Left lung (tissue), 14 donors: ENCODE measurements at places on chromosomes 7 and 10. TPM values are rescaled to one million over a fixed set of nuclear protein-coding genes. Genes with fewer than 3 reads are reported as not detected.

The GJD4 gene
- polyA plus RNA-seq = not detected

The MMRN2 gene
- polyA plus RNA-seq = 29.3 TPM

The PRPS1L1 gene
- polyA plus RNA-seq = not detected

The KNDC1 gene
- 3.8 TPM for polyA plus RNA-seq

DNA sequence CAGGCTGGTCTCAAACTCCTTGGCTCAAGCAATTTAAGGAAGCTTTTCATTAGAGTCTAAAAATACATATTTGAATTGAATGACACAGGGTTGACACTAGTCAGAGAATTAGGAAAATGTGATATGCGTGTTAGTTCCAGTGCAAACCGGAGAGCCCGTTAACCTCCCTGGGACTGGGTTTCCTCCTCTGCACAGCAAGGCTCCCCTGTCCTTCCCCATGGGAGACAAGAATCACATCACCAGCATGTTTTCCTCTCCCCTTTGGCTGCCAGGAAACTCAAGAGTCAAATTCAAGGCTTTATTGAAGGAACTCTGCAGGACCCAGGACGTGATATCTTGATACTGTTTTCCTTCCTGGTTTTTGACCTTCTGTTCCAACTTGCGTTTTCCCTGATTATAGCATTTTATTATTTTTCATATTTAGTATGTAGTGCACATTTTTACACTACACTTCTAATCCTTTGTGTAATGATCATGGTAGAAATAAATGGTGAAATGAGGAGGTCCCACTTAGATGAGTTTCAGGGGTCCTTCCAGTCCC is 24.9 kb downstream of the GSTO2 start:
- DNase-seq = no peak

DNA sequence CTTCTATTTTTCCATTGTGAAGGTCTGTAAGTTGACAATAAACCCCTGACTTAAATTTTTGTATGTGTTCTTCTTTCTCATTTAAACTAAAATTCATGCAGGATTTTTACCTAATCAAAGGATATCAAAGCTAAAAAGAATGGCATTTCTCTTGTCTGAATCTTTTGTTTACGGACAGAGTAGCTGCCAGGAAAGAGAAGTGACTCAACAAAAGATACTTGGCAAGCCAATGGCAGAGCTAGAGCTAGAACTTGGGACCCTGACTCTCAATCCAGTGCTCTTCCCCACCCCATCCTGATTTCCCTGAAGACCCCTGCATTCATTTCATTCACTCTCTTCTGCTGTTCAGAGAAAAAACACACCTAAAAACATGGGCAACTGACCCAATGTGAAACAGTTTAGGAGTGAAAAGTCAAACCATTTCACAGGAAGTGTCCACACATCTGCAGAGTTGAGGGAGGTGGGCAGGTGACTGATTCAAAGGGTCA is 40.2 kb upstream of the PDLIM1 start:
- DNase-seq = no peak

DNA sequence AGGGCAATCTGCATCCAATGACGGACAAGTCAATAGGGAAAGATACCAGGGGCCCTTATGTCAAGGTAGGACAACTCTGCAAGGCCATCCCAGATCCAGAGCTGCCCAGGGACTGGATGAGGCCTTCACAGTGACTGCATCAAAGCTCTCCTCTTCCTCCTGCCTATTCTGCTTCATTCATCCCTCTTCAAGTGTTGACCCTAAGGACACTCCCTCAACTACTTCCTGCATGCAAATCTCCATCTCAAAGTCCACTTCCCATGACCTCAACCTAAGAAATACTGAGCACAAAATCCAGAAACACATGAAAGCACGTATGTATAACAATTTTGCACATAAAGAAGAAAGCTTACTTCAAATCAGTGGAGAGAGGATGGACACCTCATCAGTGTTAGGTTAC is 182.3 kb downstream of the AVL9 start:
- no peak for DNase-seq

DNA sequence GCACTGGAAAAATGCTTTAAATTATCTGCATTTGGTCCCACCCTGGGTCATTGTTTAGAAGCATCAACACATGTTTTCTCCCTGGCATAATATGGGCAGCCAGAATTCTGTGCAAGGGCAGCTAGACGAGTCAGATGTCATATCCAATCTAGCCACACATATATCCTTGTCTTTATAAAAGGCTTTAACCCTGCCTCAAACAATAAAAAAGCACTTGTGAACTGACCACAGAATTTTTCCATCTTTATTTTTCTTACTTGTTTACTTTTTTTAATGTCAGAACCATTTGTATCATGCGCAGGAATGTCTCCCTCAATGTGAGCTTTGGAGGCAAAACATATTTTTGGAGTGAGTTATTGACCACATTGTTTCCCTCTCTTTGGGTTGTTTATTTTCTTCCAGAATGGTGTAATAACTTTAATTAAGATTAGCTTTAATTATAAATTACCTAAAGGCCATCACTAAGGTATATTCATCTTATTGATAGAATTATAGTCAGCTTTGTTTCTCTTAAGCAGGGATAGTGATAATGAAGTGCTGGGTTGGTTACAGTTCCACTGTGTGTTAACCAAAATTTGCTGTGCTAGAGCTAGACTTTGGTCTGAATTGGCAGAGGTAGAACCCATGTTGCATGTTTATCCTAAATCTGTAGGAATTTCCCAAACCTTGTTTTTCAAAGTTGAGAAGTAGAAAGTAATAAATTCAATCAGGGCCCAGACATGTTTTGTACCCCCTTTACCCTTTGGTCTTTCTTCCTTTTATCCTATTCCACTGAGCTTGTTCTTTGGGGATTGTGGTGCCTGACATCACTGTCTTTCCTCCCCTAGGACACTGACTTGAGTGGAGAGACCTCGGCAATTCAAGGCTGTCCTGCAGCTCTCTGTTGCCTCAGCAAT is 1078.4 kb downstream of the KCNMA1 start:
- no peak for DNase-seq

DNA sequence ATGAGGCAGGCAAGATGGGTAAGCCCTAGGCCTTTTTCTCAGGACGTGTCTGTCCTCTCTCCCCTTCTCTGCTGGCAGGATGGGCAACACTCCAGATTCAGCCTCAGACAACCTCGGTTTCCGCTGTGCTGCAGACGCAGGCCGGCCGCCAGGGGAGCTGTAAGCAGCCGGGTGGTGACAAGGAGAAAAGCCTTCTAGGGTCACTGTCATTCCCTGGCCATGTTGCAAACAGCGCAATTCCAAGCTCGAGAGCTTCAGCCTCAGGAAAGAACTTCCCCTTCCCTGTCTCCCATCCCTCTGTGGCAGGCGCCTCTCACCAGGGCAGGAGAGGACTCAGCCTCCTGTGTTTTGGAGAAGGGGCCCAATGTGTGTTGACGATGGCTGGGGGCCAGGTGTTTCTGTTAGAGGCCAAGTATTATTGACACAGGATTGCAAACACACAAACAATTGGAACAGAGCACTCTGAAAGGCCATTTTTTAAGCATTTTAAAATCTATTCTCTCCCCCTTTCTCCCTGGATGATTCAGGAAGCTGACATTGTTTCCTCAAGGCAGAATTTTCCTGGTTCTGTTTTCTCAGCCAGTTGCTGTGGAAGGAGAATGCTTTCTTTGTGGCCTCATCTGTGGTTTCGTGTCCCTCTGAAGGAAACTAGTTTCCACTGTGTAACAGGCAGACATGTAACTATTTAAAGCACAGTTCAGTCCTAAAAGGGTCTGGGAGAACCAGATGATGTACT is 13.1 kb downstream of the PHKG1 start:
- DNase-seq = peak; percentile 87

The RPEL1 gene
- polyA plus RNA-seq = 0.25 TPM

DNA sequence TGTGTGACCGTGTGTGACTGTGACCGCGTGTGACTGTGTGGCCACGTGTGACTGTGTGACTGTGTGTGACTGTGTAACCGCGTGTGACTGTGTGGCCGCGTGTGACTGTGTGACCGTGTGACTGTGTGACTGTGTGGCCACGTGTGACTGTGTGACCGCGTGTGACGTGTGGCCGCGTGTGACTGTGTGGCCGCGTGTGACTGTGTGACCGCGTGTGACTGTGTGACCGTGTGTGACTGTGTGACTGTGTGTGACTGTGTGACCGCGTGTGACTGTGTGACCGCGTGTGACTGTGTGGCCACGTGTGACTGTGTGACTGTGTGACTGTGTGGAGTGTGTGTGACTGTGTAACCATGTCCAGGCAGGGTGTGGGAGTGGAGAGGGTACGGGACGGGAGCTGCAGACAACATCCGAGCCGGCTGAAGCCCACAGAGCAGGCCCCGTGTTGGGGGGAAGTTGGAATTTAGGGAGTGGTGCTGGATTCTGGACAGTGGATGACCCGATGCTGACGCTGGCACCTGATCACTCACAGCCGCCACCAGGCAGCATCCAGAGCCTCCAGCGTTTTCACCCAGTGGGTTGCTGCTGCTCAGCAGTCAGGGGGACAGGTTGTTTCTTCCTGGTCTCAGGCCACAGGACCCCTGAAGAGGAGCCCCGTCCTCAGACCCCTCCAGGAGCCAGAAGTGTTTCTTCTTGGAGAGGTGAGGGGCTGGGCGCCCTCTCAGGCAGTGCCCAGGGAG is 503.5 kb downstream of the DNAJB6 start:
- peak; percentile 63 for DNase-seq

GRCh38 chr7:94374721-94375566 is 19.8 kb upstream of the COL1A2 start:
- DNase-seq = peak; percentile 89

The STAG3 gene
- polyA plus RNA-seq = 23.9 TPM

- no peak for DNase-seq
Observed at GRCh38 chr7:859359-860030, 16.9 kb upstream of the GET4 start.

The DRGX gene
- polyA plus RNA-seq = not detected

DNA sequence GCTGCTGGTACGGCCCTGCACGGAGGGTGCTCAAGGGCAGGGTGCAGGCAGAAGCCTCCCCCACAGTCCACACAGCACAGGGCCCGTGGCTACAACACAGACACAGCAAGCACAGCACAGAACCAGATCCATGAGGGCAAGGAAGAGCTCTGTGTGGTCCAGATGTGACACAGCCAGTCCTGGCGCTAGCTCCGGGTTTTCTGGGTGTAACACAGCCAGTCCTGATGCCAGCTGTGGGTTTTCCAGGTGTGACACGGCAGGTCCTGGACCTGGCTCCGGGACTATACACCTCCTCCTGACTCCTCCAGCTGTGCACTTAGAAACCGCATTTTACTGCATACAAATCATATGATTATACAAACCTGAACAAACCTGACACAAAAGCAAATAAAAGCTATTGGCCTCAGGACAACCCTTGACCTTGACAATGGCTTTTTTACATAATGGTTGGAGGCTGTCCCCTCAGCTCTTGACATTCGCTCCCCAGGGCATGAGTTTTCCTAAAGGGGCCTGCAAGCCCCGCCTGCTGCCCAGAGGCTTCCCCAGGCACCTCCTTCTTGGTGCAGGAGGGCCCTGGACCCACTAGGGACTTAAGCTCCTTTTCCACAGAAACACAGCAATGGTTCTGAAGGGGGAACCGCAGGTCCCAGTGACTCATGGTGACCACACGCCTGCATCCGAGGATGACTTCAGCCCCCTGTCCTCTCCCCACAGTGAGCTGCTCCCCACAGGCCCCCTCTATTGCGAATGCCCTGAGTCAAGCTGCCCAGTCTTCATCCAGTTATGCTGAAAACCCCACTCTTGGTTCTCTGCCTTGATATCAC is 209.6 kb downstream of the PTPRN2 start:
- DNase-seq = no peak

The NEUROD6 gene
- not detected for polyA plus RNA-seq

DNA sequence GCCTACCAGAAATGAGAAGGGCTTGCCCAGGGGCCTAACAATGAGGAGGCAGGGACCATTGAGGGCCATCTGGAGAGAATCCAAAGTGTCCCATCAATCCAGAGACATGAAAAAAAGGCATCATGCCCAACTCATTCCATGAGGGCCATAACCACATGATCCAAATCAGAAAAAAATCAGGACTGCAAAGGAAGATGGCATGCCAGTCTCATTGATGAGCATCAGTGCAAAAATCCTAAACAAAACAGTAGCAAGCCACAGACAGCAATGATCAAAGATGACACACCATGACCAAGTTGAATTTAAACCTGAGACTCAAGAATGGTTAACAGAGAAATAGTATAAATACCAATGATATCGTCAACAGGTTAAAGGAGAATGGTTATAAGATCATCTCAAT is 7.0 kb upstream of the CYP3A4 start:
- no peak for DNase-seq

DNA sequence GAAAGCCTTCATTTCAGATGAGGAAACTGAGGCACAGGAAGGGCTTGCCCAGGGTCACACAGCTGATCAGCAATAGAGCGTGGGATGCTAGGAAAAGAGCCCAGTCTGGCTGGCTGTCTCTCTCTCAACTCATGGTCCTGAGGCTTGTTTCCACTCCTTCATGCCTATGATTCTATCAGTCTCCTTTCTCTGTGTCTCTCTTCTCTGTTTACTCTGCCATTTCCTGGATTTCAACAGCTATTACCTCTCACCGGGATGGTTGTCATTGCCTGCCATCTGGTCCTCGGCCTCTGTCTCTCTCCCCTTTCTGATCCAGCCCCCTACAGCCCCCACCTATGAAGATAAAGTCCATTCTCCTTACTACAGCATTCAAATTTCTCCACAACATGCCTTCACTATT is 93.3 kb upstream of the AGBL3 start:
- no peak for DNase-seq

- no peak for DNase-seq
Observed at GRCh38 chr7:102028206-102028826, 210.9 kb downstream of the CUX1 start.

The CFAP58 gene
- 1.9 TPM for polyA plus RNA-seq

The NUTM2D gene
- polyA plus RNA-seq = 12.3 TPM

GRCh38 chr10:24340883-24341282 is 131.9 kb downstream of the KIAA1217 start:
- no peak for DNase-seq

GRCh38 chr7:147173883-147174282 is 1057.3 kb downstream of the CNTNAP2 start:
- no peak for DNase-seq

DNA sequence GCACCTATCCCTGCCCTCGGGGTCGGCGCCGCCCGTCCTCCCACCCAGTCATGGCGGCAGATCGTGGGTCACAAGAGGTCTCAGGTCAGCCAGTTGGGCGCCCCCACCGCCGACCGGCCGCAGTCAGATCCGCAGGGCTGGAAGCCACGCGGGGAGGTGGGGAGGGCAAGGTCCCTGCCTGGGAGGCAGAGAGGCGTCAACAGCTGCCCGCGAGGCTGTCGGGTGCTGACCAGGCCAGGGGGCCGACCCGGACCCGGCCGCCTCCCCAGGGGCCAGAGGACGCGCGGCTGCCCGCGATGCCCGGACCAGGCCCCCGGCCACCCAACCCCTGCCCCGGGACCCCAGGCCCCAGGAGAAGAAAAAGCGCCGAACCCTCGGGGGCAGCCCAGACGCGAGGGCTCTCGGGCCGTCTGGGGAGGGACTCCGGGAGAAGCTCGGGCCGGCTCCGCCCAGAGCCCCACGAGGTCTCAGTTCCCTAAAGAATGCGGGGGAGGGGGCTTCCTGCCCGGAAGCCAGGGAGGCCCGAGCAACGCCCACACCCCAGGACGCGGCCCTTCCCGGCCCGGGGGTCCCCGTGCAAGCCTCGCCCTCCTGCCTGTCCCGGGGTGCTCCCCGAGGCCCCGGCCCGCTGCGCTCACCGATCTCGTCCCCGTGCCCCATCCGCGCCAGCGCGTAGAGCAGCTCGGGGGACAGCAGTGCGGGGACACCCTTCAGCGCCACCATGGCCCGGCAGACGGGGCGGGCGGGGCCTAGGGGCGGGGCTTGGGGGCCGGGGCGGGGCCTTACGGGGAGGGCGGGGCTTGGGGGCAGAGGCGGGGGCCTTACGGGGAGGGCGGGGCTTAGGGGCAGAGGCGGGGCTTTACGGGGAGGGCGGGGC is at the start of gene FUOM:
FUOM (minus strand) TSS at position 735 of the 877 bp plus-strand sequence; CDS start at position 723, 12 bp downstream.
- DNase-seq = no peak

- DNase-seq = no peak
Observed at GRCh38 chr7:90850471-90850870, 254.3 kb downstream of the CDK14 start.
